NCI-H1930 (cell line): ENCODE measurements at places on chromosomes 2 and 18.

- no peak for DNase-seq
Measured at GRCh38 chr18:61998335-61998734, 105.5 kb upstream of the RNF152 start.

DNA sequence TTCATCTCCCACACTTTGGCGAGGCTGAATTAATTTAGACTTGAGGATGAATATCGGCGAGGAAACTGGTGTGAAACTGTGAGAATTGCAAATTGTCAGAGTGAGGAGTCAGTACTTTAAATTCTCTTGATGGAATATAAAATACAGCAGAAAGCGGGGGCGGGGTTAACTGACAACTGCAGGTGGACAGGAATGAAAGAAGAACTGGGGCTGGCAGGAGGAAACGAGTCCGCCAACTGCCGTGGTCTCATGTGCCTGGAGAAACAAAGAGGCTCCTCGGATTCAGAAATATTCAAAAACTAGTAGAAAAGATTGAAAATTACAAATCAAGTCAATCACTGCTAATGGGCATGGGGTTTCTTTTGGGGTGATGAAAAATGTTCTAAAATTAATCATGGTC, 44.3 kb downstream of the MOGAT1 start:
- no peak for DNase-seq

DNA sequence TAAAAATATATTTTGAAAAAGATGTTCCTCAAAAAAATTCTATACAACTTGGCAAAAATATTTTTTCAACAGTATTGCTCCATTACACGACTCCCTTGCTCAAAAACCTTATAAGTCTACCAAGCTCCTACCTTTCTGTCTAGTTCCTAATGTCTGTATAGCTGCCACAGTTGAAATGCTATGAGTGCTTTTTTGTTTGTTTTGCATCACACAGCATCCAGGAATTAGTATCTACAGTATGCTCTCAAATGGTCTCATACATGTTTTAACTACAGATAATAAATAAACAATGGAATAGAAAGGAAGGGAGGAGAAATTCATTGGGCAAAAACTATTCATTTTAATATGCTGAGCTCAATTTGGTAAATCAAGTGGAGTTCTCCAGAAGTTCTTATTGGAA, 17.3 kb downstream of the ACADL start:
- no peak for DNase-seq

- DNase-seq, result no peak
Measured at GRCh38 chr2:32330136-32330535, 26.7 kb upstream of the BIRC6 start.

DNA sequence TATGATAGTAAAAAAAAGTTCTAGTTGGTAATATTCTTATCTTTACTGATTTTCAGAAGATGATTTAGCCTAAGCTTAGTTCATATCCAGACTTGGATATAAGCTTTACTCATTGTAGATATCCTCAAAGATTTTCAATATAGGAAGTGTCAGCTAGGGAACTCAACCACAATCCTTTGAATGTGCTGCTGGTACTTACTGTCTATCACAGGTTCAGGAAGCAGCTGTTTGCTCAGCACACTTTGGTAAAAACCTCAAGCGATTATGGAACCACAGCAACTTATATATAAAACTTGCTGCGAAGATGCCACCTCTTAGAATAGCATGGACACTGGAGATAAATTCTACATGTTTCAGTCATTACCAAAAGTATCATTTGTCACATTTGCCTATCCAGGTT, 60.1 kb upstream of the TNFRSF11A start:
- no peak for DNase-seq

GRCh38 chr2:39127973-39128372, 7.1 kb upstream of the SOS1 start:
- no peak for DNase-seq

DNA sequence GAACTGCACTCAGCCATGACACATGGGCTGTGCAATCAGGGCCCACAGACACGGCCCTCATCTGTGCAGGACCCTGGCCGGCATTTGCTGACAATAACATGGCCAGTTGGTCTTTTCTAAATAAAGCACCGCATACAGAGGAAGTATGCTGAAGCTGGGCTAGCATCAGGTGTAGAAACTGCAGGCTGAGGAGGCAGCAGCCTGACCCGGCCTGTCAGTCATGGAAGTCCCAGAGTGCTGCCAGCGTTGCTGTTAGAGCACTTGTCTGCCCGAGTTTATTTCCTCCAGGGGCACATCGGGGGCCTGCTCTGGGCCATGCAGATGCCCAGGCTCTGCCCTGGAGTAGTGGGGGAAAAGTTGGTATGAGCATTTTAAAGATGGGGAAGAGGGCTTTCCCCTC, 4.1 kb upstream of the PTPN18 start:
- DNase-seq, result no peak

DNA sequence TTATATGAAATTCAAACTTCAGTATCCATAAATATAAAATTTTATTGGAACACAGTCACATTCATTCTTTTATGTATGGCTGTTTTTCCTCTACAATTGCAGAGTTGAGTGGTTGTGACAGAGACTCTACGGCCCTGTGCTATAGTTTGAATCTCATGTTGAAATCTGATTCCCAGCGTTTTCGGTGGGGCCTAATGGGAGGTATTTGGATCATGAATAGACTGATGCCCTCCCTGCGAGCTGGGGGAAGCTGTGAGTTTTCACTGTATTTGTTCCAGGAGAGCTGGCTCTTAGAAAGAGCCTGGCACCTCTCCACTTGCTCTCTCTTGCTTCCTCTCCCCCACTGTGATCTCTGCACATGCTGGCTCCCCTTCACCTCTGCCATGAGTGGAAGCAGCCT, 1.7 kb downstream of the PFN4 start:
- no peak for DNase-seq

GRCh38 chr2:27194538-27195354, 17.1 kb upstream of the ATRAID start:
- peak; percentile 7 for DNase-seq

- no peak for DNase-seq
Measured at GRCh38 chr2:235170536-235171521, 219.0 kb downstream of the SH3BP4 start.

DNA sequence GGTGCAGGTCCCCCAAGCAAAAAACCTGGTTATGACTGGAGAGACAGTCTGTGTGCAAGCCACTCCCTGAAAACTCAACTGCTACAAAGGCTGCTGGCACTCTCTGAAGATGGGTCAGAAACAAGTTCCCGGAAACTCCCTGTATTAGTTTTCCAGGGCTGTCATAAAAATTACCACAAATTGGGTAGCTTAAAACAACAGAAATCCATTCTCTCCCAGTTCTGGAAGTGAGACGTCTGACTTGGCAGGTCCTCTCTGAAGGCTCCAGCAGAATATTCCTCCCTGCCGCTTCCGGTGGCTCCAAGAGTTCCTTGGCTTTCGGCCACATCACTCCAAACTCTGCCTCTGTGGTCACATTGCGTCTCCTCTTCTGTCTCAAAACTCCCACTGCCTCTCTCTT, 30.1 kb upstream of the SERPINE2 start:
- DNase-seq, result no peak

DNA sequence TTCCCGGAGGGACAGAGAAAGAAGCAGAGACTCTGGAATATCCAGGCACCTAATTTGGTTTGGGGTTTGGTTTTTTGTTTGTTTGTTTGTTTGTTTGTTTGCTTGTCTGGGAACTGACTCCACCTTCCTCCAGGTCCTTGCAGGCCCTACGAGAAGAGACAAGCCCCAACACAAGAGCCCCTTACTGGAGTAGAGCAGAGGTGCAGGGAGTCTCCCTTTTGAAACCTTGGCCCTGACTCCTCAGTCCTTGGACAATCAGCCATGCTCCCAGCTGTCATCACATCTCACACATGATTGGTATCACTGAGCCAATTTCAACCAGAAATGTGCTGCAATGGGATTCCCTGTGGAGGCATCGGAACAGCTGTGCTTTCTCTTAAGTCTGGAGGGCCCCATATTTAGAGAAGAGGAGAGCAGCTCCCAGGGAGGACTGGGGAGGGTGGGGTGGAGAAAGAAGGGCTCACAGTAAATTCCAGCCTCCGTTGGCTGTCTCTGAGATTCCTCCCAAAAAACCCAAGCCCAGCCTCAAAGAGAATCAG, 279.9 kb upstream of the NCKAP5 start:
- DNase-seq, result no peak

GRCh38 chr2:140873915-140874531, 1256.8 kb downstream of the LRP1B start:
- DNase-seq, result no peak

DNA sequence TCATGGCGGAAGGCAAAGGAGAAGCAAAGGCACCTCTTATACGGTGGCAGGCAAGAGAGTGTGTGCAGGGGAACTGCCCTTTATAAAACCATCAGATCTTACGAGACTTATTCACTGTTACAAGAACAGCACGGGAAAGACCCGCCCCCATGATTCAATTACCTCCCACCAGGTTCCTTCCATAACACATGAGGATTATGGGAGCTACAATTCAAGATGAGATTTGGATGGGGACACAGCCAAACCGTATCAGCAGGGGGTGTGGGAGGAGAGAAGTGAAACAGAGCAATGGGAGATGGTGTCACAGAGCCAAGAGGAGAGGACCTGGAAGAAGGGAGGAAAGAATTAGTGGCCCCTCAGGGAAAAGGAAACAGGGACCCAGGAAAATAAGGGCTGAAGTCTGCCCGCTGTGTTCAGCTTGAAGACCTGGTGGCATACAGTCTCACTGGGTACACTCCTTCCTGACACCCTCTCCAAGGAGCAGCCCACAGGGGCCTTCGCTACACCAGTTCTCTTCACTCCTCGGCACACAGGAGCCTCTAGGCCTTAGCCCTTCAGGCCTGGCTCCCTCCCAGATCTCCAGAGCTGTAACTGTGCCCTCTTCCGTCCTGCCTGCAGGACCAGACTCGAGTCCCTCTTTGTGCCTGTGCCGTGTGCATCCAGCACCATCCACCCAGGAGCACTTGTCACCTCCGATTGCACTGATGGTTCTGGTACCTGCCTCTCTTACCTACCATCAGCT, 262.1 kb downstream of the EIPR1 start:
- DNase-seq, result no peak

GRCh38 chr2:43006834-43007543, 214.6 kb upstream of the HAAO start:
- DNase-seq, result no peak

DNA sequence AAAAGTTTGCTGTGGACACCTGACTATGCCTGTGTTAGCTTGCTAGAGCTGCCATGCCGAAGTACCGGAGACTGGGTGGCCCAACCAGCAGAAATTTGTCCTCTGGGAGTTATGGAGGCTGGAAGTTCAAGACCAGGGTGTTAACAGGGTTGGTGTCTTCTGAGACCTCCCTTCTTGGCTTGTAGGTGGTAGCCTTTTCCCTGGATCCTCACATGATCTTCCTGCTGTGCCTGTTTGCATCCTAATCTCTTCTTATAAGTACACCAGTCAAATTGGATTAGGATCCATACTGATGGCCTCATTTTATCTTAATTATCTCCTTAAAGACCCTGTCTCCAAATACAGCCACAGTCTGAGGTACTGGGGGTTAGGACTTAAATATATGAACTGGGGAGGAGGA, 845 bp downstream of the TMEM177 start:
- no peak for DNase-seq

- DNase-seq, result no peak
Measured at GRCh38 chr18:28267276-28267675, 90.3 kb upstream of the CDH2 start.

- DNase-seq, result no peak
Measured at GRCh38 chr2:234373481-234374149, 123.3 kb downstream of the ARL4C start.

- DNase-seq, result no peak
Measured at GRCh38 chr2:42767080-42767898, 3.4 kb upstream of the OXER1 start.

GRCh38 chr2:159867567-159868361, 69.8 kb upstream of the CD302 start:
- DNase-seq, result no peak

- DNase-seq, result no peak
Measured at GRCh38 chr18:45084206-45084605, 403.5 kb downstream of the SETBP1 start.
